ENCODE measurements at places on chromosomes 3 and 15.

- DNase-seq = no peak
Measured at GRCh38 chr15:83567318-83567717, 86.6 kb upstream of the ADAMTSL3 start.

DNA sequence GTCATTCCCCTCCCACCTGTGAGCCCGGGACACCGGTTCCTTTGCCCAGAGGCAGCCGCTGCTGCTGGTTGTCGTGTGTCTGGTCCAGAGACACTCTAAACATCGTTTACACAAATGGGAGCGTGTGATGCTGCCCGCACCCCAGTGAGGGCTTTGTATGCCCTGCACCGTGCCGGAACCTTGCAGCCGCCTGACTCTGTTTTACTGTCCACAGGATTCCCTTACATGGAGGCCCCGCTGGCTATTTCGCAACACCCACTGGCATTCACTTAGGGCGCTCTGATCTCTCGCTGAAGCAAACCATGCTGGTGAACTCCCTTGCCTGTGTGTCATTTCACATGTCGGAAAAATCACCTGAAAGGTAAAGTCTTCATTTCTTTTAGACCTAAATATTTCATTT lies 100.8 kb upstream of the SLC6A6 start:
- no peak for DNase-seq

GRCh38 chr15:70258369-70259027 lies 160.8 kb upstream of the TLE3 start:
- DNase-seq = peak; percentile 83

- no peak for DNase-seq
Measured at GRCh38 chr15:48006031-48006511, 114.7 kb upstream of the SLC24A5 start.

GRCh38 chr3:74897006-74897405 lies 282.5 kb upstream of the CNTN3 start:
- DNase-seq = no peak

- DNase-seq = no peak
Measured at GRCh38 chr3:13028010-13028821, 45.0 kb downstream of the IQSEC1 start.

DNA sequence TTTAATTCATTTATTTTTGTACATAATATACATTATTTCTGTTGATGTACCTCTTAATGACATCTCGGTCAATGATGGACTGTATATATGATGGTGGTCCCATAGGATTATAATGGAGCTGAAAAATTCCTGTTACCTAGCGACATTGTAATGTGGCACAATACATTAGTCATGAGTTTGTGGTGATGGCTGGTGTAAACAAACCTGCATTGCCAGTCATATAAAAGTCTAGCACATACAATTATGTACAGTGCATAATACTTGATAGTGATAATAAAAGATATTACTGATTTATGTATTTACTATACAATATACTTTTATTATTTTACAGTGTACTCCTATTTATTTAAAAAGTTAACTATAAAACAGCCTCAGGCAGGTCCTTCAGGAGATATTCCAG lies 15.1 kb downstream of the TTC14 start:
- no peak for DNase-seq

DNA sequence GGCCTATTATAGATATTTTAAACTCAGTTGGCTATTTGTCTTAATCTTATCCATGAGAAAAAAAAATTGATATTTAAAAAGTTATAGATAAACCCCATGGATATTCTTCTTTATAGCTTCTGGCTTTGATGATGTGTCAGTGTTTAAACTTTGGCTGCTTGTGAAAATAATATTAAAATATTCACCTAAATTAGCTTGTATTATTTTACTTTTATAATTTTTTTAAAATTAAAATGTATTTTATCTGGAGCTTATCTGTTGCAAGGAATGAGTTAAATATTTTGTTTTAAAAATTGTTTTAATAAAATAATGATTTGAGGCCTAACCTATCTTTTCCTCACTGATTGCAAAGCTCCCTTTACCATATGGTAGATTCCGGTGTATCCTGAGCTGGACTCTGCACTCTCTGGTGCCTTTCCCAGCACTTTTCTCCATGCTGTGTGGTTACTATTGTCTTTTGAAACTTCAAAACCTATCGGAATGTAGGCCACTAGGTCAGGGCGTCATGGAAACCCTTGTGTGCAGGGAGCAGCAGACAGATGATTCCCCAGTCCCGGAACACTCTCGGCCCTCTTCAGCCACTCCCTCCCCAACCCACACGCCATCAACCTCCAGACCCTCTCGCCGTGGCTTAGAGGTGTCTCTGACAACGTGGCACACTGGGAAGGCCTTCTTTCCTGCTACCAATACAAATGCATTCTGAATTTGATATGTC lies 252.3 kb upstream of the ATP10A start:
- no peak for DNase-seq

GRCh38 chr15:68719672-68720071 lies 101.0 kb downstream of the ANP32A start:
- DNase-seq = no peak

GRCh38 chr3:138786788-138787271 lies 47.9 kb downstream of the PIK3CB start:
- DNase-seq = no peak

- DNase-seq = no peak
Measured at GRCh38 chr3:156781310-156782230, 44.6 kb upstream of the LEKR1 start.

DNA sequence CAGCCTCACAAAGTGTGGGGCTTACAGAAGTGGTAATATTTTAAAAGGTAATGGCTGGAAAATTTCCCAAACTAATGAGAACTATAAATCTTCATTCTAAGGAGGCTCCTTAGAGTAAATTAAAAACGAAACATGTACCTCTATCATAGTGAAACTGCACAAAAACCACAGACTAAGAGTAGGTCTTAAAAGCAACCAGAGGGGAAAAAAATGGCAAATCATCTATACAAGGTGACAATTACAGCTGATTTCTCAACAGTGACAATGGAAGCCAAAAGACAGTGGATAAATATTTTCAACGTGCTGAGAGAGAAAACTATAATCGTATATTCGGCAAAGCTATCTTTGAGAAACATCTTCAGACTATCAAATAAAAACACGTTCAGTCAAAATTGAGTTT lies 20.6 kb downstream of the HEG1 start:
- DNase-seq = no peak

- no peak for DNase-seq
Measured at GRCh38 chr3:134931045-134931785, 136.2 kb downstream of the EPHB1 start.

DNA sequence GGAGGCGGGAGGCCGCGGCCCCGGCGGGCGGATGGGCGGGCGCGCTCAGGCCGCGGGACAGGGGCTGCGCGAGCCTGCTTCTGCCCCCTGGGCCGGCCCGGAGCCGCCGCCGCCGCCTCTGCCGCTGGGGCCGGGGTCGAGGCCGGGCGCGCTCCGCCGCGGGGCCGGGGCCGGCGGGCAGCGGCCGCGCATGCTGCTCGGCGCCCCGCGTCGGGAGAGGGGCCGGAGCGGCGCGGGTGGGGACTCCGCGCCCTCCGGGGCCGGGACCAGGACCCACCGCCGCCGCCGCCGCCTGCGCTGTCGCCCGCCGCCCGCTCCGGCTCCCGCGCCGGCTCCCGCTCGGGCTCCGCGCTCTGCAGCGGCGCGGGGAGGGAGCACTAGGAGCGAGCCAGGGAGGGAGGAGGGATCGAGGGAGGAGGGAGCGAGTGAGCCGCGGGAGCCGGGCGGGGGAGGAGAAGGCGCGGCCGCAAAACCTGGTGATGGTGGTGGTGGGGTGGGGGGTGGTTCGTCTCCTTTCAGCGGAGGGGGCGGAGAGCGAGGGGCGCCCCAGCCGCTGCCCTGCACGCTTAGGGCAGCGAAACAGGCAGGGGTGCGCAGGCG lies at the start of gene LINGO1:
TSS of gene LINGO1 (minus strand) at position 379 of the 600 bp plus-strand sequence. CDS start 597 bp downstream, outside the sequence.
- DNase-seq = no peak

GRCh38 chr15:57306161-57306943 lies 70.0 kb upstream of the CGNL1 start:
- peak; percentile 91 for DNase-seq

DNA sequence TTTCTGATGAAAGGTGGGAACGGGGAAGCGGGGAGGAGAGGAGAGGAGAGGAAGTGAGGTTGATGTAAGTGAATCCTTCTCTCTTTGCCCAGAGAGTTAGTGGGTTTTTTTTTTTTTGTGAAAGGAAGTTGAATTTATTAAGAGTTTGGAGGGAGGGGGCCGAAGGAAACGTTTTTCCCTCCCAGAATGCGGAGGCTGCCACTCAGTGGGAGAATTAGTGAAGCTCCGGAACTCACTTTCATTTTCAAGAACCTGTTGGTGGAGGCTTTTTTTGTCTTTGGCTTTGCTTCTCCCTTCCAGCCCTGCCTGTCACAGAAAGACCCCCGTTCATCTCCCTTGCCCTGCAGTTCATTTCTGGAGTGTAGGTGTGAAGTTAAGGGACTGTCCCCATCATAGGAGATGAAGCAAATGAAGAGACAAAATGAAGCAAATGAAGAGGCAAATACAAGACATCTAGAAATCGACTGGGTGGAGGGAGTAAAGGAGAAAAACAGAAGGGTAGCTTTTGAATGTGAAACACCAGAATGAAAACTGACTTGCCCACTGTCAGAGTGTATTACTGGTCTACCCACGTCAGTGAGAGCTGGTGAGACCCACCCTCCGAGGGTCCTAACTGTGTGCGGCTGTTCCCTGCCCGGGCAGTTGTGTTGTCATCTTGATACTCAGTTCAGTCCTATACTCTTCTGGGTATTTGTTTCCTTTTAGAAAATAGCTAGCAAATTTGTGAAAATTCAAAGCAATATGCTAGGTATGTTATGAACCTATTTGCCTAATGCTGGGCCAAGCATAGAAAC lies 91.5 kb downstream of the ITPR1 start:
- DNase-seq = peak; percentile 36

GRCh38 chr3:174089592-174089991 lies 692.0 kb downstream of the NLGN1 start:
- DNase-seq = no peak

DNA sequence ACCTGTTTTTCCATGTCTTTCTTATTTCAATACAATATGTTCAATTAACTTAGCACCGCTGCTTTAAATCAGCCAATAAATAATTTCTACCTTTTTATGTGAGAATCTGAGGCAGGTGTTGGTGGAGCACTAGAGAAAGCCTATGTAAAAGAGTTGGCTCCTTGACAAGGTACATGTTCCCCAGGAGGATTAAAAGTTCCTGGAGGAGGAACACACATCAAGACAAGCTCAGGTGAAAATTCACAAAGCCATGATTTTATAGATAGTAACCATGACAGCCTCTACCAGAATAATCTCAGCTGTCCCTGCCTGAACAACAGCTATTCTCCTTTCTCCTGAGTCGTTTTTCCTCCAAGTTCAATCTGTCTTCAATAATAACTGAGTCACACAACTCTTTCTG lies 3.4 kb upstream of the ZBED2 start:
- DNase-seq = no peak

- DNase-seq = no peak
Measured at GRCh38 chr15:89088605-89089315, 504 bp downstream of the ABHD2 start.

DNA sequence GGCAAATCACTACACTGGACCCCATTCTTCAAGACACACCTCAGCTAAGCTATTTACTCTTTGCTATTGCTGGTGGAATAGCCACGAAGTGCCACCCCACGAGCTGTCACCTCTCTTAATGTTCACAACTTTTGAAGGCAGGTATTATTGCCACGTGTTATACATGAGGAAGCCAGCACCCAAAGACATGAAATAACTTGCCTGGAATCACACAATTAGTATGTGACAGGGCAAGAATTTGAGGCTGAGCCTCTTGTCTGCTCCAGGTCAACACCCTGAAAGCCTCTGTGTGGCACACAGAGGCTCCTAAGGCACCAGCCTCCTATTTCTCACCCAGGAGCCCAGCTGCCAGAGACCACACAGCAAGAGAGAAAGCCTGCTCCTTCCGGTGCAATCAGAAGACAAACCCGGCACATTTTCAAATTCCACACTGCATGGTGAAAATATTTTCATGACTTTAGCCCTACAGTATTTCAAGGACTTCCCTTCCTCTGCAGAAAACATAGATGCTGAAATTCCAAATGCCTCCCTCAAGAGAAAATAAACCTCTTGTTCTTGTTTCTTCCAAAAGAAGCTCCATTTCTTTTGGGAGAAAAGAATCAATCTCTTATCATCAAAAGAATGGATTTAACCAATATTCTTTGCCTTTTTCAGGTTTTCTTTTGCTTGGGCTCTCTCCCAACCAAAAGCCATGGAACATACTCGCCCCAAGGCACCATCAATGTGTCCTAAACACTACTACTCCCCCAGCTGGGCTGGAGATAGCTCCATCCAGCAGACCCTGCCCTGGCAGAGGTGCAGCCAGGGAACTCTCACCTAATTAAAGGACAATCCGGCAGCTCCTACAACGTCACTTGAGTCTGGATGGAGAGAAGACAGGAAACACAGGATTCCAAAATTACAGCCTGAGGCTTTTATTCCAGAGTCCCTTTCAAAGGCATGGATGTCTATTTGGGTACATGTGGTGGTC lies 84.7 kb upstream of the THBS1 start:
- DNase-seq = no peak

DNA sequence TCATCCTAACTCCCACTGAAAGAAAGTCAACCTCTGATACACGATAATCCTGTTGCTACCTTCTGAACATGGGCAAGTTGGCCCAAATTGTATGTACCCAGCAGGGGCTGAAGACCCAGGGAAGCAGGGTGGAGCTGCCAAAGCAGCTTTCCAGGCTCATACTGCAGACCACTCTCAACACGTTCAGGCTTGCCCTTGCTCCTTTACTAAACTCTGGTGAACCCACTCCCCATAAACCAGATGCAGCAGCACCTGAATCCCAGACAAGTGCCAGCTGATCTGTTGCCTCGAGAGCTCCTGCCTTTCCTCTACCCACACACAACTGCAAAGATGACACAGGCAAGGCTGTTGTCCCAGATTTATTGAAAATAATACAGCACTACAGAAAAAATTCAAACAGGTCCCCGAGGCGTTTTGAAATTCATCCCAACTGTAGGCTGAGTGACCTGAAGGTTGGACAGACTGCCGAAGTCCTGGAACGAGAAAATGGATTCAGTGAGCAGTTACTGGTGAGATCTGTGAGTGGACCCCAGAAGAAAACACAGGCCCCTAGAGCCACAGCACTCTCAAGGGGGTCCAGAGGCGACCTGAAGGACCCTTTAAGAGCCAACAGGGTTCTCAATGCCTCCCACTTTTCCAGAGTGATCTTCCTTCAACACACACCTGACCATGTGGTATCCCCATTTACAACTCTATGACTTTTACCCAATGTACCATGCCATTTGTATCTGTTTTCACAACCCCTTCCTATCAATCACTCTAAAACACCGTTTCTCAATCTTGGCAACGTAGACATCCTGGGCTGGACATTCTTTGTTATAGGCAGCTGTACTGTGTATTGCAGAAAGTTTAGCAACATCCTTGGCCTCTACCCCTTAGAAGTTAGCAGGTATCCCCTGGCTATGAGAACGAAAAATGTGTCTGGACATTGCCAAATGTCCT lies 3.6 kb downstream of the RPS17 start:
- DNase-seq = no peak

- no peak for DNase-seq
Measured at GRCh38 chr3:193742628-193743027, 149.6 kb downstream of the OPA1 start.

- peak; percentile 43 for DNase-seq
Measured at GRCh38 chr15:73981761-73982221, 10.3 kb downstream of the STOML1 start.

Data from activated T-cell treated with anti-CD3 and anti-CD28 coated beads, Interleukin-2, amount 50 U/mL, for 24 hours (primary cell).